Dermis microvascular lymphatic vessel endothelial cell (primary cell): ENCODE measurements at places on chromosomes 11 and 22.
A peak's percentile ranks its signal among the peaks of the same experiment; 100 is the strongest.

GRCh38 chr22:44952863-44953746 is 56.7 kb downstream of the PHF21B start:
- no peak for DNase-seq

DNA sequence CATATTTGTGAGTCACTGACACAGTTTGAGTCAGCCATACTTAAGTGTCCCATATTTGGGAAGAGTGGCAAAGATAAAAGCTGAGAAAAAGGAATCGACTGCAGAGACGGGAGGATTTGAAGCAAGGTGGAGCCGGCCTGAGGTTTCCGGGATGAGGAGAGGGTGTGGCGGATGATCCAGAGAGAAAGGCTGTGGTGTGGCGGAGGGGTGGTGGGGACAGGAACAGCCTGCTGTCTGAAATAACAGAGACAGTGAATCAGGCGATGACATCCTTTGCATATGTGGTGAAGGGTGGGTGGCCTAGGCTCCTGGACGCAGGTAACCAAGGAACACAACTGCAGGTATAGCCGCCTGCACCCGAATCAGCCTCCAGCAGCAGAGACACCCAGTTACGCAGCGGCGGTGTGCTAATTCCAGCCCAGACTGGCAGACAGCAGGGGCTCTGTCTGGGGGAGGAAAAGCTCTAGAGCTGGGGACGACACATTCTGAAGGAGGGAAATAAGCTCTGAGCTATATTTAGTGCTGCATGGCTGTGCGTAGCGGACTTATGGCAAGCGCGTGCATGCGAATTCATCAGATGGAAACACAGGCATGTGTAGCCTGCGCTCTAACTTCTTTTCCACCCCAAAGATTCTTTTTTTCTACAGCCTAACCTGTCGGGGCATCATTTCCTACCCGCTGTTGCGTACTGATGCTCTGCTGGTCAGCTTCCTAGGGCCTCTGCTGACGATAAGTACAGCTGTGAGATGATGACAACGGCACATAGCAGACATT is 62.7 kb upstream of the BARX2 start:
- no peak for DNase-seq

- no peak for DNase-seq
These were observed 4.4 kb downstream of the OR8B3 start for GRCh38 chr11:124394408-124394807.

- peak; percentile 17 for DNase-seq
These were observed 75.6 kb upstream of the HORMAD2 start for GRCh38 chr22:30004694-30005093.

DNA sequence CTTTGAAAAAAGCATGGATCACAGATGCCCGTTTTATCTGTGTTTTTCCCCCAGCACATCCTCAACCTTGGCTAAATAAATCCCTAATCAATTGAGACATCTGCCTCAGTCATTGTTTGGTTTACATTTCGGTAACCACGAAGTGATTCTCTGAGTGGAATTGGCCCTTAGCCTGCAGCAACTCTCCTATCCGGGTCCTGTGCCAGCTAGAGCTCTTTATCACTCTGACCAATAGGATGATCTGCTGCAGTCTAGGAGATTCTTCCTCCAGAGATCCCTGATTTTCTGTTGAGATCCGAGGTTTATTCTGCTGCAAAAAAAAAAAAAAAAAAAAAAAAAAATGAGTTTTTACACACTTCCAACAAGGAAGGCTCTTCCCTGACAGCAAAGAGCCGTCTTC is 137.3 kb downstream of the KCNA4 start:
- no peak for DNase-seq
